ENCODE measurements at places on chromosomes 6 and 20.

GRCh38 chr6:52475307-52475706, 55.2 kb downstream of the EFHC1 start:
- DNase-seq = no peak

GRCh38 chr6:142324111-142324510, 22.3 kb downstream of the ADGRG6 start:
- no peak for DNase-seq

DNA sequence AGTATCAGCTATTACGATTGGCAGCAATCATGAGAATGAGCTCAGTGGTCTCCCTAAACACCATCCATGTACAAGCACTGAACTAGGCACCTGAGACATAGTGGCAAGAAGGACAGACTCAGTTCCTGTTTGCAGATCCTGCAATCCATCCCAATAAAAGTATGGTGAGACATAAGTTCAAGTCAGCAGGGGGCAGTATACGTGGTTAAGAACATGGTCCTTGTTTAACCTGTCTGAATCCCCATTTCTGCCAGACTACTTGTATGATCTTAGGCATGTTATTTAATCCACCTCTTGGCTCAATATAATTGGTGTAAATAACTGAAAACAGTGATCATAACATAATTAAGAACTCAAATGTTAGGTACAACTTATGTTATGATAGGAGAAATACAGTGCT, 33.2 kb upstream of the PNISR start:
- DNase-seq = no peak

- DNase-seq = no peak
Measured at GRCh38 chr6:147486683-147487082, 21.8 kb upstream of the SAMD5 start.

- no peak for DNase-seq
Measured at GRCh38 chr6:35668096-35668495, 20.6 kb downstream of the FKBP5 start.

Measured in DMS79 treated with DMSO at 0.1 percent for 48 hours (cell line).